Dermis microvascular lymphatic vessel endothelial cell (primary cell): ENCODE measurements at places on chromosomes 6 and 20. TPM values are rescaled to one million over a fixed set of nuclear protein-coding genes. Genes with fewer than 3 reads are reported as not detected.

The GSTA1 gene
- total RNA-seq, result not detected in 2 replicates

The DSN1 gene
- total RNA-seq, result 16.4 and 18.7 TPM in 2 replicates

The GTSF1L gene
- total RNA-seq, result not detected in 2 replicates

The CDH4 gene
- total RNA-seq, result under 0.01 and 0.13 TPM in 2 replicates

The NNAT gene
- 0.13 and 0.26 TPM in 2 replicates for total RNA-seq

The TP53RK gene
- 8.5 and 10.6 TPM in 2 replicates for total RNA-seq

The SULF2 gene
- 72.9 and 220 TPM in 2 replicates for total RNA-seq

The KAT14 gene
- 6.5 and 8.7 TPM in 2 replicates for total RNA-seq

The TFAP2D gene
- not detected in 2 replicates for total RNA-seq

The SEMG1 gene
- total RNA-seq, result not detected in 2 replicates

The COL12A1 gene
- total RNA-seq, result 1.0 and 1.4 TPM in 2 replicates

The SLC26A8 gene
- not detected in 2 replicates for total RNA-seq

The PSMB8 gene
- total RNA-seq, result 57.3 and 64.9 TPM in 2 replicates

The PBOV1 gene
- not detected in 2 replicates for total RNA-seq

The RNASET2 gene
- 10.7 and 11.6 TPM in 2 replicates for total RNA-seq

The GUCA1A gene
- total RNA-seq, result not detected in 2 replicates

The SLPI gene
- 0.39 and 1.4 TPM in 2 replicates for total RNA-seq
